ENCODE measurements at places on chromosomes 12 and 14.

- no peak for DNase-seq
These were observed 14.3 kb downstream of the SERPINA10 start for GRCh38 chr14:94278731-94279130.

DNA sequence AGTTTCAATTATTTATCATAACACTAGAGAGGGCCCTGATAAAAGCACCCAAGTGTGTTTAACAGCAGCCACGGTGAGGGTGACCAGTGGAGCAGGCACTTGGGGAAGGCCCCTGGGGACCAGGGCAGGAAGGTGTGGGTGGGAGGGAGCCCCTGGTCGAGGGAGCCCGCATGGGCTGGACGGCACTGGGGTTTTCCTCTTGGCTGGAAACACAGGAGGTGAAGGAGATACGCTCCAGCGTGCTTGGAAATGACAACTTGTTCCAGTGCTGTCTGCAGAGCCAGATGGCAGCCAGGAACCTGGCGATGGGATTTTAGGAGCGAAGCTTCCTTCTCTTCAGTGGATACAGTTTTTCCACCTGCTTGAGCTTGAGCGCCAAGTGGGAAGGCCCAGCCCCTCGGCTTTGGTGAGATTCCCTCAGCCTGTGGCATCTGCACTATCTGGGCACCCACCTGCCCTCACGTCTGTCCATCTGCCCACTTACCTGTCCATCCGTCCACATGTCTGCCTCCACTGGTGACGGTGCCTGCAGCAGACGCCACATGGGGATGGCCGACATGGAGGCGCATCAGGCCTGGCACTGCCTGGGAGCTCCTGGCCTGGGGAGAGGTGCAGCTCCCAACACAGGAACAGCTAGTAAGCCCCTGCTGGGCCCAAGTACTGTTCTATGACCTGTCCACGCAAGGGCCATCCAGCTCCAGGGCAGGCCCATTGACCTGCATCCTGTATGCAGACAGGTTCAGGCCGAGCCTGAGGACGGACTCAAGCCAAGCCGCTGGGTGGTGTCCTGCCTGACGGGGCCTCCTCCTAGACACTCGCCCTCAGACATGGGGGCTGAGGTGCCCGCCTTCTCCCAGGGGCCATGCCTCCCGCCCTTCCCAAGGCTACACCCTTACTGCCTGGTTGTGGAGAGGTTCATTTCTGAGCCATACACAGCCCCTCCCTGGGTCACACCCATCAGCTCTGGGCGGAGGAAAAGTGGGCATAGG, 192.2 kb upstream of the C14orf180 start:
- DNase-seq: no peak

DNA sequence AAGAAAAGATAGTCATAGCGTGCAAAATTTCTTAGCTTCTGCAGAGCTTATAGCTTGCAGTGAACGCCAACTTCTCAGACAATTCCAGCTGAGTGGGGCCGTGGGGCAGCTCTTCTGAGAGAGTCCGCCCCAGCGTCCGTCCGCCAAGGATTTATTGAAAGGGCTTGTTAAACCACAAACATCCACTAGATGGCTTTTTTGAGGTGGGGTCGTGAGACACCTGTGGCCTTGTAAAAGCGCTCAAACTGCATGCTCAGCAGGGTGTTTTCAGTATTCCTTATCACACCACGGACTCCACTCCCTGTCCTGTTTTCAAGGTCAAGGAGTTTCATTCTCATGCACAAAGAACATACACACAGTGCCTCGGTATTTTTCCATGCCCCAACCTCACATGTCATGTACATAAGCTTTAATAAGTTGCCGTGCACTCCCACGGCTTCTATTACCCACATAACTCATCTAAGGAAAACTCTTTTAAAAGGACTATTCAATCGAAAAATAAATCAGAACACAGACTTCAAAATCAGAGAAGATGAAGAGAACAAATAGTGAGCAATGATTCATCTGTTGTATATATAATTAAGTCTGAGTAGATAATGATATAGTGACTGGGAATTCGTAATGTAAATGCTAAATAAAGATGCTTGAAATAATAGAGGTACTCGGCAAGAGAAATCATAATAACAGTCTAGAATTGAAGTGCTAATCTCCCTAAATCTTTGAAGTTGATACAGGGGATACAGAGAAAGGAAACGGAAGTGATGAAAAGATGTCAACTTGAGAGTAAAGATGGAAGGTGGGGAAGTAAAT, 46.7 kb downstream of the WBP11 start:
- no peak for DNase-seq

DNA sequence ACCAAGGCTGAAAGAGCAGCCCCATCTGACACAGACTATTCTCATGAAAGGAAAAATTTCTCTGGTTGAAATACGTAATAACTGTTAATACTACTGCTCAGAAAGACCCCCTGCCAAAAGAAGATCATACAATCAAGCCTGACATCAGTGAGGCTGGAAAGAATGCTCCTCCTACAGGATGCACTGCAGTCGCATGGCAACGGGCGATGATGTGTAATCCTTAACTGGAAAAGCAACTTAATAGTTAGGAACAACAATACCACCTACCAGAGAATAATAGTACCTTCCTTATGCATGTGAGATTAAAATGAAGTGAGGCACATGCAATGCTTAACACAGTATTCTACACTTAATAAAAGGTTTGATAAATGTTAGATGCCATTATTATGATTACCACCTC, 1.2 kb upstream of the GOLGA5 start:
- DNase-seq: no peak

GRCh38 chr12:54363047-54363446, 1.2 kb downstream of the GPR84 start:
- DNase-seq: no peak

GRCh38 chr14:77603654-77604255, 12.7 kb downstream of the SPTLC2 start:
- no peak for DNase-seq

DNA sequence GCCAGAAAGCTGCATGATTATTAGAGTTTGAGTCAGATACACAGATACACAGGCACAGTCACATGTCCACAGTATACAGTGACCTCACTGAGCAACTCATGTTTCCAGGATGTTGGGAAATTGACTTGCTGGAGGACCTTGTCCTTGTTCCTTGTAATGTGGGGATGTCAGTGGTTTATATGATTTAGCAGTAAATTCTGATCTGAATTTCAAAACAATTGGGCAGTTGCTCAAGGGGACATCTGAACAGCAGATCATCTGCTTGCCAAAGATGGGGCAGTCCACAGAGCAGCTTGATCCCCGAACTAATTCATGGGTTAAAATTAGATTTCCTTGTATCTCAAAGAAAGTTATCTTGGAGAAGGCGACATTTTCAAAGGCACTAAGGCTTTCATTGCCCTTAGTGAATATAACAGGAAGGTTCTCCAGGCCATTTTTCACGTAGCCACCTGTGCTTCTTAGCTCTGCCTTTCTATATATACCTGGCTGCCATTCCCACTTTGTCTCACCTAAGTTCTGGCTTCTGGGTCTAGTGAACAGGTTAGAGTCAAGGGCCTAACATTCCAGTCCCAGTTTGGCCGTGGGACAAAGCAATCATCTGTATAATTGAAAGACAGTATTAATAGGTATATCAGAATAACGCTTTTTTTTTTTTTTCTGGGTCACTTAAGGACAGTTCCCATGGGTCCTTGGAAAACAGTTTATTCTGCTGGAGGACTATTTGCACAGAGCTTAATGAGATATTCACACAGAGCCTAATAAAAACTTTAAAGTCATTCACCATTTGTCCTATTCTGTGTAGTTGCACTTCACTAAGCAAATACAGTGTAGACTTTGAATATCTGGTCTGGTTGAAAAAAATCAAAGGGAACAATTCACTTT, 64.9 kb upstream of the STRN3 start:
- no peak for DNase-seq

DNA sequence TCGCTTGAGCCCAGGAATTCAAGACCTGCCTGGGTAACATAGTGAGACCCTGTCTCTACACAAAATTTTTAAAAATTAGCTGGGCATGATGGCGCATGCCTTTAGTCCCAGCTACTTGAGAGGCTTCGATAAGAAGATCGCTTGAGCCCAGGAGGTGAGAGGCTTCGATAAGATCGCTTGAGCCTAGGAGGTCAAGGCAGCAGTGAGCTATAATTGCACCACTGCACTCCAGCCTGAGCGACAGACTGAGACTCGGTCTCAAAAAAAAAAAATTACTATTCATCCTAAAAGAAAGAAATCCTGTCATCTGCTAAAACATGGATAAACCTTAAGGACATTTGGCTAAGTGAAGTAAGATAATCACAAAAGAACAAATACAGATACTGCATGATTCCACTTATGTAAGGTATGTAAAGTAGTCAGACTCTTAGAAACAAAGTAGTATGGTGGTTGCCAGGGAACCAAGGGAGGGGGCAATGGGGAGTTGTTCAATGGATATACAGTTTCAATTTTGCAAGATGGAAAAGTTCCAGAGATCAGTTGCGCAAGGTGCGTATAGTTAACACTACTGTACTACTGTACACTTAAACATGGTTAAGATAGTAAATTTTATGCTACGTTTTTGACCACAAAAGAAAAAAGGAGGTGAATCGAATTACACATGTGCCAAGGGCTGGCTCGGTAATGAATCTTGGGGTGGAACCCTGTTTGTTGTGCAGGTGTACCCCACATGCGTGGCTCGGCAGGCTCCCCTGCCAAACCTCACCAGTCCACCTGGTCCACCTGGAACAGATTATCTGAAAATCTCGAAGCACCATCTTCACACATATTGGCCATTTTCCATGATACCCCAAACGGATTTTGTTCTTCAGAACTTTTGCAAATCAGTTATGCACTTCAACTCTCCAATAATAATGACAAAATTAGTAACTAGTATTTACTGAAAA, 18.3 kb upstream of the ATP2A2 start:
- DNase-seq: no peak

DNA sequence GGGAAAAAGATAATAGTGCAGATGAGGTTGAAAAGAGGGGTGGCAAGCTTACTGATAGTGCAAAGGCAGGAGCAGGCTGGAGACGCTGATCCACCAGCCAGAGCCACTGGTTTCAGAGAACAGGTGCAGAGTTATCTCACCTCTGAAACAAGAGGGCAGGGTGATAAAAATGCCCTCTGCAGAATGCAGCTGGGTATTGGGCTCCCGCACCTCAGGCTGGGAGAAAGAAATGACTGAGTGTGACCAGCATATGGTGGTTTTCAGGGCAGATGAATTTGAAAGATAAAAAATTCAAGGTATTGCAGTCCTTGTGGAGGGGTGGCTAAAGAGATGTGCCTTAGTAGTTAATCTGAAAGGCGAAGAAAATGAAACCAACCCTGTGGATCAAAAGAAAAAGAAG, 2.9 kb upstream of the TMEM30B start:
- no peak for DNase-seq

- no peak for DNase-seq
These were observed 4.4 kb downstream of the TULP3 start for GRCh38 chr12:2895051-2895451.

DNA sequence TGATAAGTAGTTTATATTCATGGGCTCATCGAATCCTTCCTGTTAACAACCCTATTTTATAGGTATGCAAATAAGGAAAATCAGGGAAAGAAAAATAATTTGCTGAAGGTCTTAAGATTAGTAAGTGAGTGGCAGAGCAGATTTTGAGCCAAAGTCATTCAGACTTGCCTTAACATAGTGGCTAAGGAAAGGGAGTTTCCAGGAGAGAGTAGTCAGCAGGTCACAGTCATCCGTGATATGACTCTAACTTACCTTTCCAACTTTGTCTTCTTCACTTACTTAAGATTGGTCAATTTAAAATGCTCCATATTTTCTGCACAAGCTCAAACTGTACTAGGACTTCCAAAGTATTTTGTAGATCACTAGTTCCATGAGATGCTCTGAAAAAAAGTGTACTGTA, 46.6 kb downstream of the AKAP6 start:
- DNase-seq: no peak

GRCh38 chr14:76250302-76250701, 98.6 kb downstream of the GPATCH2L start:
- no peak for DNase-seq

DNA sequence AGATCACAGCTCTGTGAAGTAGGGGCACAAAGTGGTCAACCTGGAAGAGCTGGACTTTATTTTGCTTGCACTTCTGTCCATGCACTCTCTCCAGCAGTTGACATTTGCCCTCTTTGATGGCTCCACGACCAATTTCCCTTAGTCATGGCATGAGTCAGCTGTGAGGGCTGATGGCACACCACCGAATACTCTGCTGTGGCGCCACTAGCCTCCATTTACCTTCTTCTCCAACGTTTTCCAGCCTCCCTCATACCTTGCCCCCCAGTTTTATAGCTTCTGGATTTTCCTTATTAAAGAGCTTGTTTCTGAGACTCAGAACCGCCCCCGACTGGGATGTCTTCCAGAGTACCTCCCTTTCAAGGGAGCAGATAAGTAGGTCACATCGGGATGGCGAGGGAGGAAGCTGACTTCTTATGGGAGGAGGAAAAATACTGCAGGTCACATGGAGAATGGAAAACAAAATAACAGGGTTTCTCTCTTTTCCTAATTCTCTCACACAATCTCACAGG, 17.6 kb downstream of the NINJ2 start:
- peak; percentile 84 for DNase-seq

DNA sequence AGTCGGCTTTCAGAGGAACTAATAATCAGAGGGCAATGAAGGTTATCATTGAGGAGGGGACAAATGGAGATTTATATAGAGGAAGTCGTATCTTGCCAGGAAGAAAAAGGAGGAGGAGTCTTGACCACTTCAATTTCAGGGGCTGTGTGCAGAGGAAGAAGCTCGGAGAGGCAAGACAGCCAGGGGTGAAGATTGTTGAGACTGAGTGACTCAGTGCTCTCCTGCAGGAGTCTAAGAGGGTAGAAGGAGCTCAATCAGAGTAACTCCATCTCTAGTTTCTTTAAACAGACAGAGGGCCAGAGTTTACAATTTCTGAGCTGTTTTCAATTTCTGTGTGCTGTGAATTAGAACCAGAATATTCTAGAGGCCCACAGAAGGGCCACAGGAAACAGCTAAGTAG, 439.3 kb upstream of the PRICKLE1 start:
- no peak for DNase-seq

DNA sequence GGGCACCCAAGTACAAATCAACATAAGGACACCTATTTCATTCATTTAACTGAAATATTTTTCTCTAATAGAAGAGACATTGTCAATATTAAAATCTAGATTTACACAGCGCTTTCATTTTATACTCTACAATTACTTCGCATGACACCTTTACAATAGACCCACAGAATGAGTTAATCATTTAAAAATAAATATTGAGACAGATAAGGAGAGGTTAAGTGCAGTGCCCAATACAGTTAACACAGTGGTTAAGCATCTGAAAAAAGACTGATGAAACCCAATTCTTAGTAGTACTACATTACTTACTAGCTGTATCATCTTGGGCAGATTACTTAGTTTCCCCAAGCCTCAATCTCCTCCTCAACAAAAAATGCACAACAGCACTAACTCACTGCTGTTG, 116.2 kb downstream of the DENND5B start:
- no peak for DNase-seq

- no peak for DNase-seq
These were observed at the start of gene HOXC6 for GRCh38 chr12:54028314-54029201. Gene HOXC6, plus strand, starts transcription at chr12:54028440. Its CDS starts 82 bp downstream, at chr12:54028522.

- DNase-seq: no peak
These were observed 10.0 kb downstream of the WNT1 start for GRCh38 chr12:48988030-48988649.

GRCh38 chr14:68230950-68231717, 411.6 kb downstream of the RAD51B start:
- no peak for DNase-seq

All from putamen (tissue), 1 donor.